ENCODE measurements at places on chromosomes 4 and X.

DNA sequence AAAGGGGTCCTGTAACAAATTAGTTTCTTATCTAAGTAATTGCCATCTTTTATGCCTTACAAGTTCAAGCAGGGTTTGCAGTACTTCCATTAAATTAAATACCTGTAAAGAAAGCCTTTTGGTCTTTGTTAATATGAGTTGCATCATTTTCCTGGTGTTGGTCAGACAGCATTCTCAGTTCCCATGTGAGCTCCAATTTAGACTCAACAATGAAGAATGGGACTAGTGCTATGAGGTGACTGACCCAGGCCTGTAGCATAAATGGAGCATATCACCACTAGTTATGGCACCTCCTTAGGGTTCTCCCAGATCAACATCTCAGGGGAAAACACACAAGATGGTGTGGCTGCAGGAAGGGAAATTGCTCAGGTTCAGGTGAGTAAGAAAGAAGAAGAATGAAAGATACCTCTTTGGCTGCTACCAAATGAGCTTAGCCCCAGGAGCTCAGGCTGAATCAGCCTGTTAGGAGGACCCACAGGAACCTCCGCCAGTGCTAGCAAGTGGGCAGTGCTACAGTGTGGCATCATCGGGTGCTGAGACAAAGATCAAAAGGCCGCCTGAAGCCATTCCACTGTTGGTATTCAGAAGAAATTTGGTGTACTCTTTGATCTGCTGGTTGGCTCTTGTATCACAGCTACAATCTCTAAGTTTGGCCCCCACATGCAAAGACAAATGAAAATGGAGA is 1.8 kb downstream of the TTC29 start:
- no peak for DNase-seq

DNA sequence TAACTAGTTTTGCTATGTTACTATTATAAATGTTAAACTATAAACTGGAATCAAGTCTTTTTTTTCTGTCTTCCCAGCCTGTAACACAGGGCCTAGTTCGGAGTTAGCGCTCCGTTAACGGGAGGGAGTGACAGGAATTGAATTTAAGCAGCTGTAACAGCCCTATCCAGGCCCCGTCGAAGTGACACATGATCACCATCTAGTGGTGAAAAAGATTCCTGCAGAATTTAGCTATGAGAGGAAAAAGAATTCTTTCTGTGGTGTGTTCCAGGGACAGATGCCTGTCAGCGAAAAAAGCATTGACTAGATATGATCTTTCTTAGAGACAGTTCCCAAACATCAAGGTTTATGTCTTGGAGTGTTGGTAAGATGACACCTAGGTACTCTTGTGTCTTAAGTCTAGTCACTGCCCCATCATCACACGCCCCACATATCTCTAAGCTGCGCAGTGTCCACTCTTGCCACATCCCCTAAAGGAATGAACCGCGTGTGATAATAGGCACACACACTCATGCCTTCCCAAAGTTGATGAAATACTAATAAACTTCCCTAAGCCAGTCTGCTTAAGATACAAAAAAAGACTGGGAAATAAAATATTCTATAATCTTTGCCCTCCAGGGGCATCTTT is 2.1 kb downstream of the GAB3 start:
- peak; percentile 21 for DNase-seq

DNA sequence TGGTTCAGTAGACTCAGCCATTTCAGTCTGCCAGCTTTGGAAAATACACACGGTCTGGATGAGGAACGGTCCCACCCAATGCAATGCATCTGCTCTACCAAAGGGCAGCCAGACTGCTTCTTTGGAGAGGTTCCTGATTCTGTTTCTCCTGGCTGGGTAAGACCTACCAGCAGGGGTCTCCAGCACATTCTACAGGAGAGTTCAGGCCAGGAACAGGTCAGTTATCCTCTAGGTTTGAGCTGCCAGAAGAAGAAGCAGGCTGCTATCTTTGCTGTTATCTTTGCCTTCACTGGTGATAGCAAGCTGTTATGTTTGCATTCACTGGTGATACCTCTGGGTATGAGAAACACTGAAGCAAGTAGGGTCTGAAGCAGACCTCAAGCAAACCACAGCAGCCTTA is 45.5 kb upstream of the PBDC1 start:
- DNase-seq = no peak

DNA sequence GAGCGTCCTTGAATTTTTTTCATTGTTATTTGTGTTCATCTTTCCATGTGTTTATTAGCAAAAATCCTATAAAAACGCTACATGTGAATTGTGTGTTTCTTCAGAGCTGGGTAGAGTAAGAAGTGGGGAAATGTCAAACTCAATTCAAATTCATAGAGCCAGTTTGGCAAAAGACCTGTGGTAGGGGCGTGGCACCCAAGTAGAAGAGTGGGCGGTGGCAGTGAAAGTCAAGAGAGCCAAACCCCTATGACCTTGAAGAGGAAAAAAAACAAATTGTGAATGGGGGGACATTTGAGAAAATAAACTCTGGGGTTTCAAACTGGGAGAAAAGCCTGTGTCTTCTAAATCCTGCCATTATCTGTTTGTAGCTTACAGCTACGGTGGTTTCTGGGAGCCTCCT is 4.4 kb upstream of the FOXO4 start:
- no peak for DNase-seq

DNA sequence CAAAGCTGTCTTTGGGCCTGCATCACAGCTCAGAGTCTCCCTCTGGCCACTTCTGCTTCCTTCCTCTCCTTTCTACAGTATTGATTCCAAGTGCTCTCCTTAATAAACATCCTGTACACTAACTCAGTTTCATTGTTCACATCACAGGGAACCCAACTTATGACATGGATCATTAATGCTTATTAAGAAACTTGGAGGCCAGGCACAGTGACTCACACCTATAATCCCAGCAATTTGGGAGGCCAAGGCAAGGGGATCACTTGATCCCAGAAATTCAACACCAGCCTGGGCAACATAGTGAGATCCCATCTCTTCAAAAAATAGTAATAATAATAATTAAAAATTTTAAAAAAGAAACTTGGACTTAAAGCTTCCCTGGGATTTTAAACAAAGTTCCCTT is 89.2 kb upstream of the EFHC2 start:
- no peak for DNase-seq

DNA sequence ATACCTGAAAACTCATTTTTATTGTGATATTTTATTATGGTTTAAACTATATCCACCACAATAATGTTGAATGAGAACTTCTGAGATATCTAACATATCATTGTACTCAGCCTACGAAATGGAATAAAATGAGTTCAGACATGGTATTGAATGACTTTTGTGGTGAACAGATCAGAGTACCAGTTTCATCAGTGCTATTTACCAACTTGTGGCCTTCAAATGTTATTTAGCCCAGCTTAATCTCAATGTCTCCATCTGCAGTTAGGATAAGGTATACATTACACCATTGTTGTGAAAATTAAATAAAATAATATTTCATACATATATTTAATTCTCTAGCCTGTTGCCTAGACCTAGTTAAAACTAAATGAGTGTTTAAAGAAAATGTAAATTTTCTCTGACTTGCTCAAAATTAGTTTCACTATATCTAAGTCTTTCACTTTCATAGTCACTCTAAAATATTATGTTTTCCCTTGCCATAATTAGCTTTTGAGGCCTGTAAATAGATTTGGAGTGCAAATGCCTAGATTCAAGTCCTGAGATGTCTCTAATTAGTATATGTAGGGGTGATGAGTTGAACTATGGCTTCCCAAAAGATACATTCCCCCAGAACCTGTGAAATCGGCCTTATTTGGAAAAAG is 594.2 kb downstream of the STPG2 start:
- no peak for DNase-seq

DNA sequence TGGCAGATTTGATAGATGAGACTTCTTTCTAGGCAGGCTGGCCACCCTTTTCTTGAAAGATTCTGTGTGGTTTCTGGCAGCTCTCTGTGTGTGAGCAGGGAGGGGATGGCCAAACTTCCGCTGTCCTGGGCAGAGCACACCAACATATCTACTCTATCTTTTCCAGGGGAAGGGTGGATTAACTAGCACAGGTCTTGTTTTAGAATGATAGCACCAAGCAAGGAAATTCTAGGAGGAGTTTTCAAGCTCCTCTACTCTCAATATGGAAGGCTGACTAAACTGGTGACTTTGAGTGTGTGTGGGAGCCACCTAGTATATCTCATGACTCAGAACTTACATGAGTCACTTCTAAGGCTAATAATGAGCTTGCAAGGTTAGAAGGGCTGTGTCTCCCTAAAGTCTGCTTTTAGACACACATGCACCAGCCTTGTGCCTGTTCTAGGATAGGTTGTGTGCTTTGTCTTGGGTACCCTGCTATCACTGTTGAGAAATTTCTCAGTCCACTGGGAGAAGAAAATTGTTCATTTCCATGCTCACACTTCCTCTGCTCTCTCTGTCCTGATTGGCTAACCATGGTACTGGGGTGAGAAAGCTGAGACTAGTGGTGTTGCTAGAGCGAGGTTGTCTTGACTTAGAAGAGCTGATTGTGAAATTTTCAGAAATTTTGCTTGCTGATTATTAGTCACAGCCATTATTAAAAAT is 72.9 kb downstream of the YIPF6 start:
- DNase-seq = no peak

GRCh38 chr4:149553959-149554520 is 261.6 kb downstream of the IQCM start:
- no peak for DNase-seq

GRCh38 chrX:100373673-100374072 is 36.4 kb downstream of the PCDH19 start:
- no peak for DNase-seq

DNA sequence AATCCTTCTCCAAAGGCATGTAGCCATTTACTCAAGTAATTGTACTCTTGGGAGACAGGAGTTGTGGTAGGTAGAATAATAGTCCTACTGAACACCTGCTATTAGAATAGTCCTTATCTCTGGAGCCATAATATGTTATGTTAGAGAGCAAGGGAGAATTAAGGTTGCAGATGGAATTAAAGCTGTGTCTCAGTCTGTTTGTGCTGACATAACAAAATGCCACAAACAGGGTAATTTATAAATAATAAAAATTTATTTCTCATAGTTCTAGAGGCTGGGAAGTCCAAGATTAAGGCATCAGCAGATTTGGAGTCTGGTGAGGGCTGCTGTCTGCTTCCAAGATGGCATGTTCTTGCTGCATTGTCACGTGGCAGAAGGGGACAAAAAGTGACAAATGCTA is 24.2 kb upstream of the FRAS1 start:
- DNase-seq = no peak

DNA sequence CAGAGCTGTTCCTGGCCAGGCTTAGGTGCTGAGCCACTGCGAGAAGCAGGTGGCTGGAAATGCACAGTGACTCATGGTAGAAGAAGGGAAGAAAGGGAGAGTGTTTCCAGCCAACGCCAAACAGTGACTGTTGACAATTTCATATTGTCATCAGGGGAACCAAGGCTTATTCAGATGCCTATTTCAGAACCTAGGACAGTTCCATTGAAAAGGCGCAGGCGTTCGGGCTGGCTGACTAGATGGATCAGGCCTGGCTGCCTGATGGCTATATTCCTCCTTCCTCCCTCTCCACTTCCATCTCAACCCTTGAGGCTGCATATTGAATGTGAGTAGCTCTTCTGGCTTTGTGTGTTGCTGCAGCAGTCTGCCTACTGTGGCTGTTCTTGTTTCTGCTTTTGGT is 73.0 kb upstream of the FRMPD4 start:
- no peak for DNase-seq

- DNase-seq = no peak
Observed at GRCh38 chr4:120801137-120801758, 121.3 kb downstream of the PRDM5 start.

GRCh38 chr4:184384810-184385557 is 89.4 kb downstream of the IRF2 start:
- DNase-seq = no peak

DNA sequence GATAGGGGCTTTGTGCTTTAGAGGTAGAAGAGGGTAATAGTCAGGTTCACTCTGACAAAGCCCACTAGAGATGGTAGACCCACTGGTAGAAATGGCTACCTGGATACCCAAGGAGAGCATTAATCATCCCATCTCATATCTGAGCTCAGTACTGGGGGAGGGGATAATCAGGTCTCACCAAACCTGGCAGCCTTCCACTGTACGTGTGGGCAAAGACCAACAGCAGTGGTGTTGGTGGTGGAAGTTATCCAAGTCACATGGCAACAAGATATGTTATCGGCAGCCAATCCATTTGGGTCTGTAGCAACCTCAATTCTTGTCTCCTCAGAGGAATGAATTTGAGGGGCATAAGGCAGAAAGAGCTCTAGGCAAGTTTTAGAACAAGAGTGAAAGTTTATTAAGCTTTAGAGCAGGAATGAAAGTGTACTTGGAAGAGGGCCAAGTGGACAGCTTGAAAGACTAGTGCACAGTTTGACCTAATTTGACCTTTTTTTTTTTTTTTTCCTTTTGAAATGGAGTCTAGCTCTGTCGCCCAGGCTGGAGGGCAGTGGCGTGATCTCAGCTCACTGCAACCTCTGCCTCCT is 67.0 kb upstream of the CXCL13 start:
- DNase-seq = no peak

- no peak for DNase-seq
Observed at GRCh38 chr4:12488672-12489071, 995.5 kb downstream of the RAB28 start.

DNA sequence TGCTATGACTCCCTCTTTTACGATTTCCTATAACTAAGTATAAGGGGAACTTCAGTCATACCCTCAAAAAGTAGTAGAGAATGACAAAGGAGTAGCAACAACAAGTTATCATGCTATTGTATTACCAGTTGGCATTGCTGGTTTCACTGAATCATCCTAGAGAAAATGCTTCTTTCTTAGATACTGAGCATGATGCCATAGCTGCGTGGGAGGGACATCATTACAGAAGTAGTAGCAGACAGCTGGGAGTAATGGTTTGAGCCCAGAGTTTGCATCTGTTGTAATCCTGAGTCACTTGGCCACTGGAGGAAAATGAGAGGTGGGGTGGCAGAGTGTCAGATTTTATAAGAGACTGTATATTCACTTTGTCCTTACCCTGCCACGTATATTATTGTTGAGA is 38.6 kb downstream of the MTMR1 start:
- no peak for DNase-seq

- peak; percentile 1 for DNase-seq
Observed at GRCh38 chrX:140712413-140713173, 3.0 kb downstream of the LINC00632 start.

DNA sequence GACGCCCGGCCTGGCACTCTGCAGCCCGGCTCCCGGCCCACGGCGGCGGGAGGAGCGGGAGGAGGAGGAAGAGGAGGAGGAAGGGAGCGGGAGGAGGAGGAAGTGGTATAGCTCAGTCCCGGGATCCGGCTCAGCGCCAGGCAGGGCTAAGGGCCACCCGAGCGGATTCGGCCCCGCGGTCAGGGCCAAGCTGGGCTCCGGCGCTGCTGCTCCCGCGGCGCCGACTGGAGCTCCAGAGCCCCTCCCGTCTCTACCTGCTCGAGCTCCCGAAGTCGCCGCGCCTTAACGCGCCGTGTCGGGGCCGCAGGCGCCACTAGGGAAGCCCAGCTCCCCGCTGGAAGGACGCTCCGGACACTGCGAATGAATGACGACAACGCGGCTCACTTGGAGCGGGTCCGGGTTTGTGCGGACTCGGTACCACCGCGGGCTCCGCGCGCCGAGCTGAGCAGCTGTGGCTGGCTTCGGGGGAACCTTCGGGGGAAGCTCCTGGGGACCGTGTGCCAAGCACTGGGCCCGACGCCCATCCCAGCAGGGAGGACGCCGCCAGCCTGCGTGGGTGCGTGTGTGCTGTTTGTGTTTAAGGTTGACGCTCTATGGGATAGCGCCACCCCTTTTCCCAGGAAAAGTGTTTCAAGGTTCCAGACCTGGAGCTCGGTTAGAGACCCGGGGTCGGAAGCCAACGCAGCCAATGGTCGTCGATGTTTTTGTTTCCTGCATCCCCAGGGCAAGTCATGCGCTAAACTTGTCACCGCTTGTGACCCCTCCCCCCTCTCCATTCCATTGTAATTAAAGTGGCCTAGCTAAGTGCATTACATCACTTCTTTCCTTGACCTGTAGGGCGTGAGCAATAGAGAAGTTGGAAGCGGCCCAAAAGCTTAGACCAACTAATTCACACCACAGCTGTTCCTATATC is at the start of gene TBC1D9:
Gene TBC1D9, minus strand, starts transcription at position 67 of the 913 bp plus-strand sequence. CDS start 340 bp downstream, outside the sequence.
- DNase-seq = no peak
